NCI-H446 treated with DMSO at 0.1 percent for 48 hours (cell line): ENCODE measurements at places on chromosomes 2 and 18.

GRCh38 chr2:16209799-16210198 is 269.4 kb downstream of the MYCN start:
- DNase-seq: no peak

- no peak for DNase-seq
Measured at GRCh38 chr2:196274387-196274809, 103.0 kb upstream of the STK17B start.

DNA sequence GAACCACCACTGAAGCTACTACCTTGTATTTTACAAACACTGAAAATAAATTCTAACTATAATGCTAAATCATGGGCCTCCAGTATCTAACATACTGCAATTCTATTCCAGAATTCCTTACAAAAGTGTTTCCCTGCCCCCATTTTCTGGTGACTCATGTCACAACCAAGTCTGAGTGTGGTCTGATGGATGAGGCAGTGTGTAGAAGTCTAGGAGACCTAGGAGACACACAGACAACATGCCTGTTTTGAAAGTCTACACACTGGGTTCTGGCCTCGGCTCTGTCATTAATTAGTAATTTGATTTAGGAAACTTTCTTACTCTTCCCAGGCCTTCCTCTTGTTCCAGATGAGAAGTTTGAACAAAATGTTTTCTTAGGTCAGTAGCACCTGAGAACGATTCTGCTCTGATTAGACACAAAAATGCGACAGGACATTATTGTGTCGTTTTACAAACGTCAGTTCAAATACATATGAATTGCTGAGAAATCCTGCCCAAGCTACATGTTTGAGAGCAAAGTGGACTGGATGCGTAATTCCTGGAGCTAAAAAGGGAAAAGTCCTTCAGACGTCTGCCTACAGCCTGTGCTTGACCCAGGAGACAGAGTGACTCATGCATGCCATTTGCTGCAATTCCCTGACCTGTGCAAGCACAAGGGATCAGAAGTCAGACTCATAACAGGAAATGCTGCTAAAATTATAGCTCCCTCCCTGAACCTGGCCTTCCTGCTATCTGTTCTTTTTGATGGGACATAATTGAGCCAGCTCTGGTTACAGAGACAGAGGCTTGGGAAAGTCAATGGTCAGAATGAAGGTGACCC is 494.4 kb downstream of the SOX11 start:
- DNase-seq: no peak

GRCh38 chr2:217527590-217528202 is 475.1 kb downstream of the TNS1 start:
- no peak for DNase-seq

DNA sequence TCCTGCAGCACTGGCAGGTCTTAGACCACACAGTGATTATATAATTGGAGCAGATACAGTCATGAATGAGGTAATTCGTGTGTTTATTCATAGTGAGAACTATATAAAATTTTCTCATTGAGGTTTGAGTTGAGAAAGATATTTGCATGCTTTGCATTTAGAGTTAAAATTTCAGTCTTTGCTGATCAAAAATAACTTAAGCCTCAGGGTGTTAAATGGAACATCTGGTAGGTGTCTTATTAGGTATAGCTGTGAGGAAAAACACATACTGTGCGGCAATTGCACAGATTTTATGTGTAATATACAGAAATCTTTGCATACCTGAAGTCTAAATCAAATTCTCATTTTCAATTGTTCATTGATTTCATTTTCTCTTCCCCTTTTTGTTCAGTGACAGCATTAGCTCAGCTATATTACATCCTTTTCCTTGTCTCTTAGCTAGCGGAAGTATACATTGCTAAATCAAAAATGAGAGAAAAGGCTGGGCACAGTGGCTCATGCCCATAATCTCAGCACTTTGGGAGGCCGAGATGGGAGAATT is 21.2 kb downstream of the GORASP2 start:
- DNase-seq: no peak
